ENCODE measurements at places on chromosomes 16 and 17.

- no peak for DNase-seq
Measured at GRCh38 chr16:53061256-53061655, 6.5 kb downstream of the CHD9 start.

- DNase-seq, result no peak
Measured at GRCh38 chr16:89374393-89374960, 115.9 kb downstream of the ANKRD11 start.

GRCh38 chr17:49388290-49388640 lies 26.2 kb upstream of the ZNF652 start:
- DNase-seq, result no peak

- DNase-seq, result no peak
Measured at GRCh38 chr17:43901861-43902589, 5.3 kb downstream of the MPP2 start.

DNA sequence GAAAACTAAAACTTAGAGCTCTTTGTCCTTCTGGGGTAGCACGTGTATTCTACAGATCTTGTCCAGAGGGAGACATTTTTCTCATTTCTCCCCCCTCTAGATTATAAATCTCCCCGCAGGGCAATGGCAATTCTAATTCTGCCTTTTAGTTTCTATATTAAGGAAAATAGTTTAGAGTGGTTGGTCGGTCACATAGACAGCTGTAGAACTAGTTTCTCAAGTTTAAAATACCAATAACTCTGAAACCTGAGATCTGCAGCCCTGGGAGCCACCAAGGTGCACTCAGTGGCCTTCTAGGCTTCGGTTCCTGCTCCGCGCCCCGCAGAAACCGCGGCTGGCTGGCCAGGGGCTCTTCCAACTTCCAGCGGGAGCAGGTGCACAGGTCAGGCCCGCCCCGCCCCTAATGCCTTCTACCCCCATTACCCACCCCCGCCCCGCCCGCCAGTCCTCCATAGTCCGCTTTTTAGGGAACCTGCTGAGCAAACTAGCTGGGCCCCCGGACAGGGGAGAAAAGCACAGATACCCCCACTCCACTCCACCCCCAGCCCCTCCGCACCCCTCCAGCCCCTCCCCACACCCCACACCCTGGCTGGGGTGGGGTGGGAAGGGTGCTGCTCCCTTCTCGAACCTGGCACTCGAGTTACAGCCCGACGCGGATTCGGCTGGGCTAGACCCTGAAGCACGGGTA lies 431 bp downstream of the SLFN11 start:
- DNase-seq, result no peak

DNA sequence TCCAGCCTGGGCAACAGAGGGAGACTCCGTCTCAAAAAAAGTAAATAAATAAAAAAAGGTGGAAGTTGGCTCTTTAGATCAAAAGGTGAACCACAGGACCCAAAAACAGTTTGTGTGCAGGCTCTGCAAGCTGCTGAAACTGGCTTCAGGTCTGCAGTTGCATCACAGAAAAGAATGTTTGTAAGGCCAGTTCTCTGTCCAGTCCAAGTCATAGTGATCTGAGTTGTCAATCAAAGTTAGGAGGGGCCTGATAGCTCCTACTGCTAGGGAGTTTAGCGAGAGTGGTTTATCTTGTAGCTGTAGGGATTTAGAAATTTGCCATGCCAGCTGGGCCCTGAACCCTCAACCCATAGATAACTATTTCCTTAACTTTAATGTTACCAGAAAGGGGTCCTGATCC lies 101.2 kb upstream of the CACNG5 start:
- DNase-seq, result no peak

Measured in RCC 7860 (cell line).